ENCODE measurements at places on chromosomes 4 and X. TPM values are rescaled to one million over a fixed set of nuclear protein-coding genes. Genes with fewer than 3 reads are reported as not detected.

- DNase-seq, result no peak
Measured at GRCh38 chrX:30572004-30572403, 5.6 kb downstream of the TASL start.

- DNase-seq, result peak; percentile 69
Measured at GRCh38 chrX:119273420-119274192, 37.5 kb downstream of the PGRMC1 start.

- DNase-seq, result peak; percentile 60
Measured at GRCh38 chr4:40940317-40940741, 190.6 kb downstream of the NSUN7 start.

GRCh38 chrX:11437642-11438379 lies 144.6 kb downstream of the AMELX start:
- DNase-seq, result no peak

Gene MEPE
- not detected for polyA plus RNA-seq
